Upper lobe of left lung (tissue), 6 donors: ENCODE measurements at places on chromosomes 4 and X. TPM values are rescaled to one million over a fixed set of nuclear protein-coding genes. Genes with fewer than 3 reads are reported as not detected.

DNA sequence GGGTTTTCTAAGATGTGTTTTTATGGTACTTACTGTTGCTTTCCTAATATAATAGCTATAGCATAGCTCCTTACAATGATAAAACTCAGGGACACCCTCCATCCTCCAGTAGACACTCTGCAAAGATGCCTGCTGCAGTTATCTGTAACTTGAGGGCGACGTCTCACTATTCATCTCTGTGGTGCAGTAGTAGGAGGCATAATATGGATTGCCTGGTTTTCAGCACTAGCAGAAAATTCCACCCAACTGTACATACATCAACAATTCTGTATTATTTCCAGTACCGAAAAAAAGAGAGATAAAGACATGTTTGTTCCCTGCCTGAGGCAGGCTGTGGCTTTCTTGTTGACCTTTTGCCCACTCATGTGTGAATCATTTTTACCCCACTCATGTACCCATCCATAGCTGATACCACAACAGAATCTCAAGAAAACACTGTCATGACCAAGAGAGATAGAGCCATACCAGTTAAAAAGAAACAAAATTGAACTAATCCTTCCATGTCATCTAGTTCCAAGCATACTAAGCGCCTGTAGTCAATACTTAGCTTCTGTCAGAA lies 220.1 kb downstream of the RAB28 start:
- H3K36me3 ChIP-seq: no peaks in the 10 kb centered on the region
- DNase-seq: no peak
- no peak overlapping the region for H3K27ac ChIP-seq

DNA sequence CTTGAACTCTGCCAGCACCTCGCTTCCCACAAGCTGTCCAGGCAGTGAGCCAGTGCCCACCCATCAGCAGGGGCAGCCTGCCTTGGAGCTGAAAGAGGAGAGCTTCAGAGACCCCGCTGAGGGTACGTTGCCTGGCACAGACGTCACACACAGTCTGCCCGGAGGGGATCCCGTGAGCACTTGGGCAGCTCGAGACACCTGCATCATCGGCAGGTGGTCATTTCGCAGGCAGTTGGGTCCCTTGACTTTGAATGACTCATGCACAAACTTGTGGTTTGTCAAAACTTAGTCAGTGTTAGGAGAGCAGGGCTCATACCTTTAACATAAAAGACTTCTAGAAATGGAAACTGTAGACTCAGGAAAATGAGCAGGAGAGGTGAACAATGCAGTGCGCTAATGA lies 9.9 kb downstream of the TACC3 start:
- no peaks in the 10 kb centered on the region for H3K27me3 ChIP-seq
- H3K36me3 ChIP-seq: peaks cover 30% of the 10 kb centered on the region
- H3K4me3 ChIP-seq: no peak overlapping the region
- DNase-seq: peak; percentile 41
- H3K27ac ChIP-seq: no peak overlapping the region
- H3K4me1 ChIP-seq: peaks cover 42% of the 10 kb centered on the region

CSAG3 gene
- not detected for total RNA-seq

ZMYM3 gene
- 22.6 TPM for total RNA-seq

- DNase-seq: no peak
- H3K27ac ChIP-seq: no peak overlapping the region
Measured at GRCh38 chr4:85790582-85790981, 315.6 kb downstream of the ARHGAP24 start.

DCLK2 gene
- total RNA-seq: 3.6 TPM

DNA sequence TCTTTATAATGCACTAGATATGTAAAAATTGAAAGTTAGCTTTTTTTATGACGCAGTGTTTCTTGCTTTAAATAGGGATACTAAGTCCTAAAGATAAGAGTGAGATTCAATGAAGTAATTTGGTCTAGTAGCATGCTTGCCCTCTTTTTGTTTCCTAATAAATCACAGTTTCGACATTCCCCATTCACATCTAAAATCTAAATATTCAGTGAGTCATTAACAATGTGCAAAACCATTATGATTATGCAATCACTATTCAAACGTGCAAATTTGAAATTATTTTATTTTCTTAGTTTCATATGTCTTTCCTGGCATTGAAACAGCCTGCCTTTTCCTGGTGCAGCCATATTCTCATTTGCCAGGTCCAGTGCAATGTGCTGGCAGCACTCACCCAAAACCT lies 1350.5 kb upstream of the PABPC4L start:
- H3K4me1 ChIP-seq: no peaks in the 10 kb centered on the region
- no peaks in the 10 kb centered on the region for H3K36me3 ChIP-seq
- no peak overlapping the region for H3K4me3 ChIP-seq
- H3K27me3 ChIP-seq: no peaks in the 10 kb centered on the region
- no peak overlapping the region for H3K27ac ChIP-seq

DNA sequence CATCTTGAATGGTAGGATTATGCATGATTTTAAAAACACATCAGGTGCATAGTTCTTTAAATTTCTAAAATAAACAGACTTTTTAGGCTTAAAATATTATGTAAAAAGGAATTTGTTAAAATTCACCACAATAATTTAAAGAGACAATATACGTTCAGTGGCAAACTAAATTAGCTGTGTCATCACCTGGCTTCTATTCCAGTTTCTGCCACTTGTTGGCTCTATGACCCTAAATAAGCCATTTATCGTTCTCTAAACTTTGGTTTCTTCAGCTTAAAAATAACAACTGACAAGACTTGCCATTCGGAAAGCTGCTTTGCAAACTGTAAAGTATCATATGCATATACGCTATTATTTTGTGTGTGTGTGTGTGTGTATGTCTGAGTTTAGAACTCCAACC lies 141.3 kb downstream of the MGST2 start:
- peaks cover 16% of the 10 kb centered on the region for H3K4me1 ChIP-seq
- no peak overlapping the region for H3K27ac ChIP-seq
- no peaks in the 10 kb centered on the region for H3K36me3 ChIP-seq
- H3K4me3 ChIP-seq: no peak overlapping the region

GRCh38 chr4:174198828-174199227 lies 84.6 kb downstream of the FBXO8 start:
- H3K4me1 ChIP-seq: no peaks in the 10 kb centered on the region
- H3K27ac ChIP-seq: no peak overlapping the region
- no peak for DNase-seq

- H3K4me1 ChIP-seq: no peaks in the 10 kb centered on the region
- H3K36me3 ChIP-seq: no peaks in the 10 kb centered on the region
- no peak for DNase-seq
Measured at GRCh38 chrX:11557120-11557519, 108.6 kb downstream of the ARHGAP6 start.

GRCh38 chr4:7716010-7716721 lies 223.5 kb downstream of the AFAP1 start:
- H3K4me1 ChIP-seq: no peaks in the 10 kb centered on the region
- DNase-seq: no peak
- H3K4me3 ChIP-seq: no peak overlapping the region
- H3K27me3 ChIP-seq: no peaks in the 10 kb centered on the region
- H3K36me3 ChIP-seq: no peaks in the 10 kb centered on the region
- no peak overlapping the region for H3K27ac ChIP-seq

GRCh38 chrX:16552546-16552945 lies 97.4 kb upstream of the S100G start:
- H3K4me1 ChIP-seq: no peaks in the 10 kb centered on the region
- H3K4me3 ChIP-seq: no peak overlapping the region
- no peaks in the 10 kb centered on the region for H3K36me3 ChIP-seq
- H3K27ac ChIP-seq: no peak overlapping the region
- DNase-seq: no peak

GRCh38 chr4:80073473-80074008 lies 512 bp upstream of the ANTXR2 start:
- H3K4me1 ChIP-seq: peaks cover 27% of the 10 kb centered on the region
- DNase-seq: no peak
- H3K27ac ChIP-seq: peak overlapping the region; percentile 94
- H3K27me3 ChIP-seq: no peaks in the 10 kb centered on the region
- peaks cover under 1% of the 10 kb centered on the region for H3K36me3 ChIP-seq

ARMCX5 gene
- 10.3 TPM for total RNA-seq

DKC1 gene
- total RNA-seq: 35.4 TPM

- no peaks in the 10 kb centered on the region for H3K36me3 ChIP-seq
Measured at GRCh38 chr4:98994474-98995182, 893 bp upstream of the METAP1 start.

DNA sequence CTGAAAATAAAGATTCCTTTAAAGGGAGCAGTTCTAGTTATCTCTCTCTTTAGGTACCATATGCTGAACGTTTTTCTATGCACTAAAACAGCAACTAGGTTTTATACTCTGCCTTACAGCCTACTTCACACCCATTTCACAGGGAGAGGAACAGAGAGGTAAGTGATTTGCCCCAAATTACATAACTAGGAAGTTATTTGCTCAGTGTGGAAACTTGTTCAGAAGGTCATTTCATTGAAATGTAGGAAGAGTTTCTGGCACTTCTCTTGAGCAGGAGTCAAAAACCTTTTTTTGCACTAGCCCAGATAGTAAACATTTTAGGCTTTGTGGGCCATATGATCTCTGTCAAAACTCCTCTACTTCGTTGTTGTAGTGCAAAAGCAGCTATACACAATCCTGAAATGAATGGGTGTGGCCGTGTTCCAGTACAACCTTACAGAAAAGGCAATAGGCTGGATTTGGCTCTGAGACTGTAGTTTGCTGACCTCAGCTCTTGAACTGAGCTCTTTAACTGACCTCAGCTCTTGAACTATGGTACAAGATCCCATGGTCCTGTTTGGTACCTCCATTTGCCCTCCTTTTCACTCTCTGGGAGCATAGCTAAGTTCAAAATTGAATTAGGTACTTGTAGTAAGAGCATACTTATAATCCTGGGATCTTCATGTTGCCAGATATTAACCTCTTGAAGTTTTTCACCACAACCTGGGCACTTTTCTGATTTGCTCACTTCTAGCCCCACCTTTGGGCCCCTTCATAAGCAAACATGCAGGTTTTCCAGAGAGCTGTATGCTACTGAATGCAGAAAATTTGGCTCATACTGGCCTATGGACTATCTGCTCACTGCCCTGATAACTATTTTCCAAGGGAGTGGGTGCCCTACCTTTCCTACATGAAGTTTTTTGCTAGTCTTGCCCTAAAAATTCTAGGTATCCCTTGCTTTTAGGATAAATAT lies 53.3 kb downstream of the AR start:
- H3K27ac ChIP-seq: no peak overlapping the region
- peak; percentile 33 for DNase-seq
- H3K27me3 ChIP-seq: no peaks in the 10 kb centered on the region
- no peaks in the 10 kb centered on the region for H3K4me1 ChIP-seq
- no peak overlapping the region for H3K4me3 ChIP-seq

DNA sequence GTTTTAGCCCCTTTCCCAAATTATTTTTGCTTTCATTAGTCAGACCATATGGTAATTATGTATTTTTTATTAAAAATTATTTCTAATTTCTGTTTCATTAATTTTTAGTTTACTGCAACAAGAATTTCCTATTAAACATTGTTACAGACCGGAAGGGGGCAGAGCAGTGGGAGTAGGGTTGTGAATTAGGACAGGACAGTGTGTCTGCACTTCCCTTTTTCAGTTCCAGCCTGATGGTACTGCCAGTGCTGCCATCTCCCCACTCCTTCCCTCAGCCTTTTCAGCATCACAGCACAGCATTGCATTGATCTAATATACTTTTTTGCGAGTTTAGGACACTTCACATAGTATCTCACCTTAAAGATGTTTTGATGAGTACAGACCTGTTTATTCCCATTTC lies 76.5 kb downstream of the STIM2 start:
- H3K4me1 ChIP-seq: peaks cover 7% of the 10 kb centered on the region
- H3K27me3 ChIP-seq: no peaks in the 10 kb centered on the region
- H3K4me3 ChIP-seq: no peak overlapping the region
- DNase-seq: no peak
- no peaks in the 10 kb centered on the region for H3K36me3 ChIP-seq

GRCh38 chrX:29627833-29628232 lies 587.5 kb upstream of the MAGEB2 start:
- no peaks in the 10 kb centered on the region for H3K27me3 ChIP-seq
- DNase-seq: no peak
- no peak overlapping the region for H3K4me3 ChIP-seq
- no peaks in the 10 kb centered on the region for H3K4me1 ChIP-seq

BTC gene
- total RNA-seq: 1.6 TPM

TNMD gene
- total RNA-seq: not detected

NKX6-1 gene
- not detected for total RNA-seq

GRCh38 chr4:7158081-7158750 lies 34.1 kb upstream of the SORCS2 start:
- no peaks in the 10 kb centered on the region for H3K4me1 ChIP-seq
- DNase-seq: no peak
- H3K36me3 ChIP-seq: no peaks in the 10 kb centered on the region
- no peak overlapping the region for H3K27ac ChIP-seq
- H3K27me3 ChIP-seq: no peaks in the 10 kb centered on the region

- H3K27ac ChIP-seq: no peak overlapping the region
- no peak for DNase-seq
- no peaks in the 10 kb centered on the region for H3K4me1 ChIP-seq
- no peak overlapping the region for H3K4me3 ChIP-seq
- H3K27me3 ChIP-seq: no peaks in the 10 kb centered on the region
- H3K36me3 ChIP-seq: no peaks in the 10 kb centered on the region
Measured at GRCh38 chrX:41933546-41933945, 10.2 kb upstream of the CASK start.

TLR8 gene
- total RNA-seq: 7.6 TPM

PLK4 gene
- total RNA-seq: 1.7 TPM

DNA sequence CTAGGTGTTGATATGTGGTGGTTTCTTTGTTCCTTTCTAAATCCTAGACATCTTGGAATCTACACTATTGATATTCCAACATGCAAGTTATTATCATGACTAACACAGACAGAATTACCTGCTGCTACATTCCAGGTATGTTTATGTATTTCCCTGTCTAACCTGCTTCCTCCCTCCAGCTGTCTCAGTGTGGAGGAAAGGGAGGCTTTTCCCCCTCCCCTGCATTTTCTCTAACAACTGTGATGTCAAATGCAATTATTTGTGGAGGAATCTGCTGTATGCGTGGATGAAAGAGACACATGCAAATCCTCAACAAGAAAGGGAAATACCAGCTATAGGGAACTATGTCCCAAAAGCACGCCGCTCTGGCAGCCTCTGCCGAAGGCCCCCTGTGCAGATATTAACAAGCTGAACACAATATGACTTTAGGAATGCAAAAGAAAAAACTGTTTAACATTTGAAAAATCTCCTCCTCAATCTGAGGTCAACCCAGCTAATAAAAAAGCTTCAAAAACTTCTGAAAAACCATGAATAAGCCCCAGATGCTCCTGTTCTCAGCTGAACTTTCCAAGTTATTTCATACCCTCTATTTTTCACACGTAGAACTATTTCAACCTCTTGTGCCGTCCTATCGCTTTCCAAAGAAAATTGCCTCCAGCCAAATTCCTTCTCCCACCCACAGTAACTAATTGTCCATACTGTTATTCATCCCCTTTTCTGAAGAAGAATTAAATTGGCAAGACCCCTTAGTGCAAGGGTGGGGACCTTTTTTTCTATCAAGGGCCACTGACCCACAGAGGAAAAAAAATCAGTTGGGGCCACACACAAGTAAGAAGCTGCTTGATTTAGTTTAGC lies 225.1 kb upstream of the GPC4 start:
- no peaks in the 10 kb centered on the region for H3K4me1 ChIP-seq
- H3K27me3 ChIP-seq: no peaks in the 10 kb centered on the region
- no peak overlapping the region for H3K27ac ChIP-seq
- no peak overlapping the region for H3K4me3 ChIP-seq
- H3K36me3 ChIP-seq: no peaks in the 10 kb centered on the region

- no peaks in the 10 kb centered on the region for H3K27me3 ChIP-seq
- DNase-seq: no peak
- no peak overlapping the region for H3K4me3 ChIP-seq
- H3K27ac ChIP-seq: no peak overlapping the region
Measured at GRCh38 chrX:115229337-115230003, 4.4 kb downstream of the LRCH2 start.

GRCh38 chr4:30538794-30539193 lies 181.4 kb upstream of the PCDH7 start:
- H3K27ac ChIP-seq: no peak overlapping the region
- H3K36me3 ChIP-seq: no peaks in the 10 kb centered on the region
- H3K27me3 ChIP-seq: no peaks in the 10 kb centered on the region
- H3K4me3 ChIP-seq: no peak overlapping the region
- H3K4me1 ChIP-seq: no peaks in the 10 kb centered on the region
